ENCODE measurements at places on chromosomes 13 and 19. TPM values are rescaled to one million over a fixed set of nuclear protein-coding genes. Genes with fewer than 3 reads are reported as not detected.
A peak's percentile ranks its signal among the peaks of the same experiment; 100 is the strongest.

The SULT2B1 gene
- not detected for total RNA-seq

The TMIGD2 gene
- total RNA-seq, result not detected

The PEG3 gene
- not detected for total RNA-seq

The KCNN4 gene
- total RNA-seq, result 0.54 TPM

The MIA gene
- not detected for total RNA-seq

The LRFN3 gene
- total RNA-seq, result 0.56 TPM

The AMER2 gene
- total RNA-seq, result not detected

The HOOK2 gene
- total RNA-seq, result 8.1 TPM

The ZIK1 gene
- total RNA-seq, result 11.8 TPM

The KL gene
- total RNA-seq, result not detected

The BTBD2 gene
- total RNA-seq, result 25.8 TPM

The RNASEH2B gene
- total RNA-seq, result 14.2 TPM

The ZNF534 gene
- not detected for total RNA-seq

The NALCN gene
- total RNA-seq, result 5.6 TPM

The CERS1 gene
- 0.90 TPM for total RNA-seq

The ZNF729 gene
- not detected for total RNA-seq

- DNase-seq, result no peak
Measured at GRCh38 chr19:18683958-18684641, 620 bp downstream of the CRTC1 start.

- DNase-seq, result no peak
Measured at GRCh38 chr19:2533686-2534422, 57.9 kb downstream of the GADD45B start.

DNA sequence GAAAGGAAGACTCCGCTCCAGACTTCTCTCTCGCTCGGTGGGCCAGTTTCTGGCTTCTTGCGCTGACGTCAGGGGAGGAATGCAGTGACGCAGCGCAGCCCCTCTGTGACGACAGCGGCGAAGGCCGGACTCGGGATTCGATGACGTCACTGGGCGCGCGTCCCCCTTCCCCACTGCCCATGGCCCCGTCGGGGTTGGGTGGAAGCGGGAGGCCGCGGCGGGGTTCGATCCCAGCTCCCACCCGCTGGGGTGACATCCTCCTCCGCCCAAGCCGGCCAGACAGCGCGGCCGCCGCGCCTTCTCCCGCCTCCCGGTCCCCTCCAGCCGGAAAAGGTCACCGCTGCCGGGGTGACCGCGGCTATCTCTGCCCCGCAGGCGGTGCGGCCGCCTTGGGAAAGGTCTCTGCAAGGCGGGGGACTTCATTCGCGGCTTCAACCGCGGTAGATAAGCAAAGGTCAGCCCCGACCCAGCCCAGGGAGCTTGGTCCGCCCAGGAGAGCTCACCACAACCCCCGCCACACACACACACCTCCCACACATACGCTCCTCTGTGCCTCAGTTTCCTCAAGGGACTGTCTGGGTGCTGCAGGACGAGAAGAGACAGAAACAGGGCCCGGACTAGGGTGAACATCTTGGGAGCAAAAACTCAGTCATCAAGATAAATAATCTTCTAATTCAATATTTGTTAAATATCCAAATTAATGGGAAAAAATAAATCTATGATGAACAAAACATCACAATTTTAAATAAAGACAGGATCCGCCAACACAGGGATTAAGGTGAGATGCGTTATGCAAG lies 844 bp upstream of the RFX1 start:
- DNase-seq, result no peak

DNA sequence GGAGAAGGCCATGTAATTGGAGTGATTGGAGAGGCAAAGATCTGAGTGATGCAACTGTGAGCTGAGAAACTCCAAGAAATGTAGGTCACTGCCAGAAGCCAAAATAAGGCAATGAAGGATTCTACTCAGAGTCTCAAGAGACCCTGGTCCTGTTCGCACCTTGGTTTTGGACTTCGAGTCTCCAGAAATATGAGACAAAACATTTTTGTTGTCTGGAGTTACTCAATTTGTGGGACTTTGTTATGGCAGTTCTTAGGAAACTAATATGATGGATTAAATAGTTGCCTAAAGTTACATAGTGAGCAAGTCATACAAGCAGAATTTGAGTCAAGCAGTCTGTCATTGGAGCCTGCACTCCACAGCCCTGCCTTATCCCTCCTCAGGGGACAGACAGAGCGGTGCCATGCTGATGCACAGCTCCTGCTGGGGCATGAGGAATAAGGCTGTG lies 104.2 kb downstream of the ITGBL1 start:
- DNase-seq, result peak; percentile 7

DNA sequence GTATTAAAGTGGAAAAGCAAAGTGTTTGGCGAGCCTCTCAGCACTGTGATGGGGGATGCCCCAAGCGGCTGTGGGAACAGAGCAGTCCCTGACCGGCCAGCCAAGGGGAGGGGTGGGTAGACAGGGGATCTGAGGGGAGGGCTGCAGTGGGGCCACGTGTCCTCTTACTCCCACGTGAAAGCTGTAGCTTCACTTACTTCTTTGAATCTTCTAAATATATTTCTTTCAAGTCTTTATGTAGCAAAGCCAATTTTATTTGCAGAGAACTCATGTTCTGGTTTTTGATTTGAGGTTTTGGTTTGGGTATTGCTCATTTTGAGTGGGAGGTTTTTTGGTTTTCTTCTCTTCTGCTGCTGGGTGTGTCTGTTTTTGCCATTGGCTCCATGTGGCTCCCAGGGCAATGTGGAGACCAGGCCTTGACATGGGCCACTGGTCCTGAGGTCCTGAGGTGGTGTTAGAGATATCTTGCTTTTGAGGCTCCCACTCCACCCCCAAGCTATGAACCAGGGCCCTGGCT lies 17.7 kb upstream of the OVOL3 start:
- no peak for DNase-seq

DNA sequence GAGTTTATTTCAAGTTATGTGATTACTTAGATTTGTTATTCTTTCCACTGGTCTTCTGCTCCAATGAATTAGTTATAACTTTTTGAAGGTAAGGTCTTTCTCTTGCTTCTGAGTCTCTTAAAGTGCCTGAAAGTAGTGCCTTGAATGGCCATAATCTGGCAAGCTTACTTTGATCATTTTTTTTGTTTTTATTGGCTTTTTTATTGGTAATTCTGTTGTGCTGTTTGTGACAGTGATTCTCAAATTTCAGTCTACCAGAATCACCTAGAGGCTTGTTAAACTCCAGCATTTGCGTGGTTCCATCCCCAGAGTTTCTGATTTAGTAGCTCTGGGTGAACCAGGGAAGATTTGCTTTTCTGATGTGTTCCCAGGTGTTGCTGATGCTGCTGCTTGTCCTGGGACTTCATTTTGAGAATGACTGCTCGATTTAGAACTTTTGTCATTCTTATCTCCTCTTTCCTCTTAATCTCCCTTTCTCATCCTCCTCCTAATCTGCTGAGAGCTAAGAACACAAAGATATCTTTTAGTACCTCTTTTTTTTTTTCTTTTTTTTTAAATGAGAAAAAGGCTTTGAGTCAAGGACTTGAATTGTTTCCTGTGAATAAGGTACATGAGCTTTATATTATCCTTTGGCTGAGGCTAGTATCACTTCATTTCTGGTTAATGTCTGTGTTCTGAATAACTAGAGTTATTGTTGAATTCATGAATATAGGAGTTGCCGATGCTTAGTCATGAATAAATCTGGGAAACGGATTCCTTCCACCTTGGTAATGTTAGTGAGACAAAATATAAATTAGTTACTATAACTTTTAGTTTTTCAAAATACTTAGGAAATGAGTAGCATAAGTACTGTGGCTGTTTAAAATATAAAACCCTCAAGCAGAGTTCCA lies 91.4 kb downstream of the PAN3 start:
- no peak for DNase-seq

DNA sequence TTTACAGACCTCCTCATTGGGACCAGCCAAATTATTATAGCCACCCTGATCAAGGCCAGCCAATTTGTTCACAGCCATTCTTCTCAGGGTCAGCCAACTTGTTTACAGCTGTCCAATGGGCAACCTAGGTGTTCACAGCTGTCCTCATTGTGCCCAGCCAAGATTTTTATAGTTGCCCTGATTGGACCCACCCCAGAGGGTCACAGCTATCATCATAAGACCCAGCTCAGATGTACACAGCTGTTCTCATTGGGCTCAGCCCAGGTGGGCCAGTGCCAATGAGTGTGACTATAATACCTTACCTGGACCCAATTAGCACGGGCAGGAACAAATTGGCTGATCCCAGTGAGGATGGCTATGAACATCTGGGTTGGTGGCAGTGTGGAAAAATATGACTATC lies 1151.8 kb downstream of the UQCRFS1 start:
- no peak for DNase-seq

DNA sequence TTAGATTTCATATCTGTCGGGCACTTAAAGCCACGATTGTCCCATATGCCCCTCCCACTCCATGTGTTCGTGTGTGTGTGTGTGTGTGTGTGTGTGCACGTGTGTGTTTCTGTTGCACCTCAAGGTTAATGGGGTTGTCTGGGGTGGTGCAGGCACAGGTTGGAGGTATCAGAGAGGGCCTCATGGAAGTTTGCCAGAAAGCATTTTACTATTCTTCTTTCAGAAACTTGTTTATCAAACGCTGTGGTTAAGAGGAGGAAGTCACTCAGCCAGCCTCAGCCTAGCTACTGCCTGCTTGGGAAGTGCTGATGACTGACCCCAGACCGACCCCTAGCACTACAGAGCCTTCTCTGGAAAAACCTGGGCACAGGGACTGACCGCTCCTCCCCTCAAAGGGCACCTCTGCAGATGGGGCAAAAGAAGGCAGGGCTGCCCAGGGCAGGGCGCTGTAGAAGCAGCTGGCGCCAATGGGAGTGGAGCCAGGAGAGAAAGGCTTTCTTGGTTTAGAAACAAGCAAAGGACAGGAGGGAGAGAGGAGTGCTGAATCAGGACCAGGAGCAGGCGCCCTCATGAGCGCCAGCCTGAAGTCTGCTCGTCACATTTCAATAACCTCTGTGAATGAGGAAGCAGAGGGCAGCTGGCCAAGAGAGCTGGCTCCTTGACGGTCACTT lies 3.9 kb downstream of the SIAH3 start:
- DNase-seq, result no peak

GRCh38 chr13:112456138-112457056 lies 80.2 kb downstream of the SPACA7 start:
- no peak for DNase-seq

GRCh38 chr13:21033212-21033840 lies 28.1 kb downstream of the LATS2 start:
- no peak for DNase-seq

DNA sequence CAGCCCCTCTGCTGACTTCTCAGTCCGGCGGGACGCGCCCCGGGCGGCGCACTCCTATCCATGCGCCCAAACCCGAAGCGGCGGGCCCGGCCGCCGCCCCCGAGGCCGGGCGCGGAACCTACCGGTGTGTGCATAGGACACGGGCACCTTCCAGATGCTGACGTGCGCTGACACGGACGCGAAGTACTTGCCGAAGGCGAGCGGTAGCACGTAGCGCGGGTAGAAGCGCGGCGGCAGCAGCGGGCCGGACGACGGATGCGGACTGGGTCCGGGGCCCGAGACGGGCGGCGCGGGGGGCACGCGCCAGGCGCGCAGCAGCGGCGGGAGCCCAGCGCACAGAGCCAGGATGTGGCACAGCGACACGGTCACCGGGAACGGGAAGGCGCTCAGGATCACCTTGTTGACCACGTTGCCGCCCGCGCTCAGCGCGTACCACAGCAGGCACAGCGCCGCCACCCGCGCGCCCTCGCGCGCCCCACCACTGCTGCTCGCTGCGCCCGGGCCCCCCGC lies 338 bp downstream of the SLC35E1 start:
- peak; percentile 20 for DNase-seq

GRCh38 chr19:12364391-12365235 lies 870 bp downstream of the ZNF442 start:
- peak; percentile 22 for DNase-seq

GRCh38 chr13:19069684-19070397 lies 111.8 kb downstream of the TUBA3C start:
- no peak for DNase-seq

GRCh38 chr13:53110181-53110580 lies 81.6 kb downstream of the OLFM4 start:
- DNase-seq, result no peak

- no peak for DNase-seq
Measured at GRCh38 chr13:20102525-20103180, 58.2 kb downstream of the GJA3 start.

GRCh38 chr13:35978607-35979316 lies 152.4 kb downstream of the DCLK1 start:
- DNase-seq, result peak; percentile 69

DNA sequence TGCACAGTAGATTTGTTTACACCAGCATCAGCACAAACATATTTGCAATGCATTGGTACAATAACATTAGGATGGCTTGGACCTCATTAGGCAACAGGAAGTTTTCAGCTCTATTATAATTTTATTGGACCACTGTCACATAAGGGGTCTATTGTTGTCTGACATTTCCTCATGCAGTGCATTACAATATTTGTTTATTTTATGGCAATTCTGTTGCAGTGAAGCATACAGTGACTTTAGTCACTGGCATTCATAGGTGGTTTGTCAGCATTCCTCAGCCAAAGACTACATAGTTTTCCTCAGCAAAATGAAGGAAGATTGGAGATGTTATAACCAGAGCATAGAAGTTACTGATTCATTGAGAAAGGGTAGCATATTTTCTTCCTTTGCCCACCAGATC lies 1732.9 kb downstream of the PCDH9 start:
- peak; percentile 68 for DNase-seq

DNA sequence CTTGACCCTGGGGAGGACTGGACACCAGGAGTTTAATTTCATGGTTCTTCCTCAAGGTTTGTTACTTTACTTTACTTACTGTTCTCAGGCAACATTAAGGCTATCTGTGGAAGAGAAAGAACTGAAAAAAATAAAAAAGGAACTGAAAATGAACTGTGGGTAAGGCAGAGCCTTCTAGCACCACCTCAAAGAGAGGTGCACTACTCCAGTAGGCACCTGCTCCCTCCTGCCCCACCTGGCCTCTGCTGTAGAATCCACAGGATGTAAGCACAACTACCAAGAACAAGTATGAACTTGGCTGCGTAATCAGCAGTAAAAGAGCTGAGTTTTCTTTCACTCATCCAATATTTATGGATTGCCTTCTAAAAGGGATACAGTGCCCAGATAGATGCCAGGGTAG lies 12.2 kb downstream of the ZNF112 start:
- no peak for DNase-seq

GRCh38 chr19:19550485-19550929 lies 12.4 kb downstream of the CILP2 start:
- peak; percentile 52 for DNase-seq

- peak; percentile 50 for DNase-seq
Measured at GRCh38 chr13:48773531-48774275, 120.0 kb downstream of the CYSLTR2 start.

DNA sequence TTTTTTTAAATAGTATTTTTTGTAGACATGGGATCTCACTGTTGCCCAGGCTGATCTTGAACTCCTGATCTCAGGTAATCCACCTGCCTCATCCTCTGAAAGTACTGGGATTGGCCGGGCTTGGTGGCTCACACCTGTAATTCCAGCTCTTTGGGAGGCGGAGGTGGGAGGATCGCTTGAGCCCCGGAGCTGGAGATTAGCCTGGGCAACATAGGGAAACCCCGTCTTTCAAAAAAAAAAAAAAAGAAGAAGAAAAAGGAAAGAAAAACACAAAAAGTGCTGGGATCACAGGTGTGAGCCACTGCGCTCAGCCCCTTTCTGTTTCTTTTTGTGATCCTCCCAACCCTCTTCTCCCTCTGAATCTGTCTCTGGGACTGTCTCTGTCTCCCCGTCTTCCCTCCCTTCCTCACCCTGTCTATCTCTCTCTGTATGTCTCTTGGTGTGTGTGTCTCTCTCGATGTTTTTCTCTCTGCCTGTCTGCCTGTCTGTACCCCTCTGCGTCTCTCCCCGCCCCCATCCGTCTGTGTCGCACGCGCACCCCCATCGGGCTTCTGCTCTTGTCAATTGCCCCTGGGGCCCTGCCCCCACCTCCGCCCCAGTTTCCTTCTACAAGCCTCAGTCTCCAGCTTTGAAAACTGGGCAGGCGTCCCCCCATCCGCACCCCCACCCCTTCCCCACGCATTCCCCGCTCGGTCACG lies 540 bp upstream of the ZFP36 start:
- no peak for DNase-seq

Data from IMR-90 (cell line).